ENCODE measurements at places on chromosomes 3 and 15.

DNA sequence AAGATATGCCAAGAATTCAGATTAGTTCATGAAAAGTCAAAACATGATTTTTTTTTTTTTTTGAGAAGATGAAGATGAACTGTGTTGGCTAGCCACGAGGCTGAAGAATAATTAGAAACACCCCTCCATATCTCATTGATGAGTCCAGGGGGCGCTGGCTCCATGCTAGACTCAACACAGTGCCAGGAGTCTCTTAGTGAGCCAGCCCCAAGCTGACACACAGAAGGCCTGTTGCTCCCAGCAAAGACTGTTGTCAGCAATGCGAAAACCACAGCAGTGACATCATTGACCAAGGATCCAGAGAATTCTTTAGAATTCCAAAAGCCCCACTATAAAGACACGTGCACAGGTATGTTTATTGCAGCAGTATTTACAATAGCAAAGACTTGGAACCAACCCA lies 185.2 kb downstream of the ANXA2 start:
- peaks cover 64% of the 10 kb centered on the region for H3K27me3 ChIP-seq
- no peak overlapping the region for H3K4me3 ChIP-seq
- no peak overlapping the region for H3K27ac ChIP-seq

DNA sequence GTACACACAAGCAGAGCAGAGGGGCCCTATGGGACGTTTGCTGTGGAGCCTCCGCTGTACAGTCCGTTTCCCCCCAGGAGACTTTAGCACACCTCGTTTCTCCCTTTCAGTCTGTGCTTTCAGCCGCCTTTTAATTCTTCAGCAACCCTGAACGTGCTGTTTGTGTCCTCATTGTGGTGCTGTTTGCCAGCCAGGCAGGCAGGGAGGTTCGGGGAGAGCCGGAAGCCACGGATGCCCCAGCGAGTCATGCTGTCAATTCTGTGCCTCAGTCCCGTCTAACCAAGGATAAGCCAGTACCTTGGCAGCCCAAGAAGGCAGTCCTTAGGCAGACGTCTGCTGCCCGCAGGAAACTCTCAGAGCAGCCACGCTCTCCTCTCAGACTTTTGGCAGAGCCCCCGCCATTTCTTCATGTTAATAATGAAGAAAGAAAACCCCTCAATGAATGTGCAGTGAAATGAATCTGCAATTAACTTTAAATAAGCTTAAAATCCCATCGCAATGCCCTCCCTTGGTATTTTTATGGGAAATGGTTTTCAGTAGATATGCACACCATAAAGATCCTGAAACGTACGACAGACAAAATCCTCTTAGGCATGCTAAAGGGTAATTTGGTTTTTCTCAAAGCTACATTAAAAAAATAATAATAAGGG lies 158.6 kb downstream of the UACA start:
- H3K4me3 ChIP-seq: no peak overlapping the region
- no peak overlapping the region for H3K27ac ChIP-seq
- H3K4me1 ChIP-seq: no peaks in the 10 kb centered on the region
- no peak for DNase-seq

- H3K4me3 ChIP-seq: no peak overlapping the region
- H3K36me3 ChIP-seq: no peaks in the 10 kb centered on the region
- H3K27me3 ChIP-seq: no peaks in the 10 kb centered on the region
- no peak for DNase-seq
- no peaks in the 10 kb centered on the region for H3K4me1 ChIP-seq
- H3K27ac ChIP-seq: no peak overlapping the region
Observed at GRCh38 chr3:29468187-29468586, 187.3 kb downstream of the RBMS3 start.

GRCh38 chr3:77038468-77038929 lies 1.4 kb upstream of the ROBO2 start:
- no peaks in the 10 kb centered on the region for H3K4me1 ChIP-seq
- no peak overlapping the region for H3K27ac ChIP-seq
- H3K4me3 ChIP-seq: no peak overlapping the region
- DNase-seq: no peak
- peaks cover 3% of the 10 kb centered on the region for H3K36me3 ChIP-seq

DNA sequence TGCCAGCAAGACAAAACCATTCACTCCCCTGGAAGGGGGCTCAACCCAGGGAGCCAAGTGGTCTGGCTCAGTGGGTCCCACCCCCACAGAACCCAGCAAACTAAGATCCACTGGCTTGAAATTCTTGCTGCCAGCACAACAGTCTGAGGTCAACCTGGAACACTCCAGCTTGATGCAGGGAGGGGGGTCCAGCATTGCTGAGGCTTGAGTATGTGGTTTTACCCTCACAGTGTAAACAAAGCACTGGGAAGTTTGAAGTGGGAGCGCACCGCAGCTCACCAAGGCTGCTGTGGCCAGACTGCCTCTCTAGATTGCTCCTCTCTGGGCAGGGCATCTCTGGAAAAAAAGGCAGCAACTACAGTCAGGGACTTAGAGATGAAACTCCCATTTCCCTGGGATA lies 81.7 kb downstream of the MSL2 start:
- H3K27ac ChIP-seq: no peak overlapping the region
- no peak for DNase-seq
- no peak overlapping the region for H3K4me3 ChIP-seq

DNA sequence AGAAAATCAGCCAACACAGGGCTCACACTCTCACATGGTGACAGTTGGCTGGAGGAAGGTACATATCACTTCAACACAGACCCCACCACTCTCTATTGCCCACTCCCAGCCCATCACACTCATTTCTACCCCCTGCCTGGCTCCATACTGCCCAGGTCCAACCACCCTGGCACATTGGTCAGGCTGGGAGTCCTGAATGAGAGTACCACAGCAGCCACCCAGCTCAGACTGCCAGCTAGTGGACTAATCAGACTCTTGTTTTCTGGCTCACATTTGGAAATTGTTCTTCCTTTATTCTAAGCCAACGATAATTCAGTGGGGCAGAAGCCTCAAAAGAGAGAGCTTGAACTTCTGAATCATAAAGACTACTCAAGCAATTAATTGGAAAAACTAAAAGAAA lies 20.0 kb downstream of the MRPL46 start:
- no peak overlapping the region for H3K27ac ChIP-seq
- peaks cover 4% of the 10 kb centered on the region for H3K4me1 ChIP-seq
- H3K27me3 ChIP-seq: peaks cover 26% of the 10 kb centered on the region
- no peaks in the 10 kb centered on the region for H3K36me3 ChIP-seq
- DNase-seq: no peak
- H3K4me3 ChIP-seq: no peak overlapping the region

DNA sequence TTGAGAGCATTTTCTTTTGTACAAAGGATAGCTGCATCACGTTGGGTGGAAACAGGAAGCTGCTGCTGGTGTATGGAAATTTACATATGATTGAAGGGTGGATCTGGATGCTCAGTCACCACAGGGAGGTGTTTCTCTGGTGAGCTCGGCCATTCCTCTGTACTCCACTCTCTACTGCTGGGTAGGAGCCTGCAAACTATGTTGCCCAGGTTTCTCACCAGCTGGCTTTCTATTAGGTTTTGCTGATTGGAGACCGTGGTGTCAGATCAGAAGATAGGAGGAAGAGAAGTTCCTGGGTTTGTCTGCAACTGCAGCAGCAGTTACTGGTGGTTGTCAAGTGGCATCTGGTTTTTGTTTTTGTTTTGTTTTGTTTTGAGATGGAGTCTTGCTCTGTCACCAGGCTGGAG lies 61.7 kb downstream of the TAMM41 start:
- peaks cover 14% of the 10 kb centered on the region for H3K36me3 ChIP-seq
- no peaks in the 10 kb centered on the region for H3K27me3 ChIP-seq
- peak overlapping the region; percentile 95 for H3K27ac ChIP-seq
- no peak for DNase-seq
- H3K4me3 ChIP-seq: peak overlapping the region; percentile 73
- peaks cover 6% of the 10 kb centered on the region for H3K4me1 ChIP-seq

GRCh38 chr3:167772992-167773391 lies 37.5 kb downstream of the SERPINI1 start:
- H3K36me3 ChIP-seq: no peaks in the 10 kb centered on the region
- H3K4me1 ChIP-seq: peaks cover 4% of the 10 kb centered on the region
- H3K27ac ChIP-seq: peak overlapping the region; percentile 11
- H3K27me3 ChIP-seq: no peaks in the 10 kb centered on the region
- no peak overlapping the region for H3K4me3 ChIP-seq
- no peak for DNase-seq

- no peak overlapping the region for H3K4me3 ChIP-seq
- no peak for DNase-seq
- H3K36me3 ChIP-seq: no peaks in the 10 kb centered on the region
- peaks cover 30% of the 10 kb centered on the region for H3K27me3 ChIP-seq
- H3K4me1 ChIP-seq: peaks cover 2% of the 10 kb centered on the region
- H3K27ac ChIP-seq: no peak overlapping the region
Observed at GRCh38 chr3:142915636-142916035, 26.8 kb upstream of the PCOLCE2 start.

- no peaks in the 10 kb centered on the region for H3K4me1 ChIP-seq
- H3K36me3 ChIP-seq: peaks cover 20% of the 10 kb centered on the region
- no peaks in the 10 kb centered on the region for H3K27me3 ChIP-seq
- no peak for DNase-seq
- H3K27ac ChIP-seq: no peak overlapping the region
- no peak overlapping the region for H3K4me3 ChIP-seq
Observed at GRCh38 chr3:33505027-33505426, 64.8 kb upstream of the UBP1 start.

- no peaks in the 10 kb centered on the region for H3K36me3 ChIP-seq
- H3K4me1 ChIP-seq: peaks cover 14% of the 10 kb centered on the region
- no peak for DNase-seq
- H3K27ac ChIP-seq: no peak overlapping the region
- no peaks in the 10 kb centered on the region for H3K27me3 ChIP-seq
Observed at GRCh38 chr3:8494327-8494726, 7.3 kb upstream of the LMCD1 start.

- no peaks in the 10 kb centered on the region for H3K27me3 ChIP-seq
- H3K36me3 ChIP-seq: no peaks in the 10 kb centered on the region
- H3K27ac ChIP-seq: no peak overlapping the region
- H3K4me3 ChIP-seq: no peak overlapping the region
- peaks cover 20% of the 10 kb centered on the region for H3K4me1 ChIP-seq
Observed at GRCh38 chr3:111236836-111237713, 165.5 kb downstream of the NECTIN3 start.

DNA sequence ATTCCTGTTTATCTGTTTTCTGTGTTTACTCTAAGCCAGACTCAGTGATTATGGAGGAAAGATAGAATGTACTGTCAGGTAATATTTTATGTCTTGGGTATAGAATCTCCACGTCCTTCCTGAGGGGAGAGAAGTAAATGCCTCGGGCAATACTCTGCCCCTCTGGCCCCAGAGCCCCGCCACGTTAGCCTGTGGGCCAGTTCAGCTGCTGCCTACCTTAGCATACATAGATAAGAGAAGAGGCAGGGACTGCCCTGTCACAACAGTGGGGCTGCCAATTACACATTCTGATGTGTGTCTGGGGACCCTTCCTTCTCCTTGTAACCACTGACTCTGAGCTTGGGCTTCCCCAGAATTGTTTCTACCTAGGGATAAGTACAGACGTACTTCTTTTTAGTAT lies 347.7 kb upstream of the ATP11B start:
- no peak overlapping the region for H3K4me3 ChIP-seq
- no peaks in the 10 kb centered on the region for H3K4me1 ChIP-seq
- DNase-seq: no peak

GRCh38 chr3:43055393-43055792 lies 50.5 kb downstream of the POMGNT2 start:
- H3K36me3 ChIP-seq: no peaks in the 10 kb centered on the region
- no peak overlapping the region for H3K4me3 ChIP-seq
- H3K27me3 ChIP-seq: peaks cover 8% of the 10 kb centered on the region
- no peak overlapping the region for H3K27ac ChIP-seq
- DNase-seq: no peak
- peaks cover 2% of the 10 kb centered on the region for H3K4me1 ChIP-seq

GRCh38 chr3:58353722-58354553 lies 21.2 kb downstream of the PXK start:
- no peaks in the 10 kb centered on the region for H3K27me3 ChIP-seq
- H3K27ac ChIP-seq: peak overlapping the region; percentile 93

GRCh38 chr3:63450634-63451363 lies 172.7 kb downstream of the SYNPR start:
- no peaks in the 10 kb centered on the region for H3K36me3 ChIP-seq
- DNase-seq: no peak
- no peak overlapping the region for H3K27ac ChIP-seq
- no peaks in the 10 kb centered on the region for H3K27me3 ChIP-seq
- no peak overlapping the region for H3K4me3 ChIP-seq
- no peaks in the 10 kb centered on the region for H3K4me1 ChIP-seq

- H3K4me3 ChIP-seq: peak overlapping the region; percentile 18
- peaks cover 42% of the 10 kb centered on the region for H3K36me3 ChIP-seq
- no peak overlapping the region for H3K27ac ChIP-seq
- peaks cover 40% of the 10 kb centered on the region for H3K4me1 ChIP-seq
- no peak for DNase-seq
Observed at GRCh38 chr3:15330031-15330596, 2.3 kb downstream of the SH3BP5 start.

DNA sequence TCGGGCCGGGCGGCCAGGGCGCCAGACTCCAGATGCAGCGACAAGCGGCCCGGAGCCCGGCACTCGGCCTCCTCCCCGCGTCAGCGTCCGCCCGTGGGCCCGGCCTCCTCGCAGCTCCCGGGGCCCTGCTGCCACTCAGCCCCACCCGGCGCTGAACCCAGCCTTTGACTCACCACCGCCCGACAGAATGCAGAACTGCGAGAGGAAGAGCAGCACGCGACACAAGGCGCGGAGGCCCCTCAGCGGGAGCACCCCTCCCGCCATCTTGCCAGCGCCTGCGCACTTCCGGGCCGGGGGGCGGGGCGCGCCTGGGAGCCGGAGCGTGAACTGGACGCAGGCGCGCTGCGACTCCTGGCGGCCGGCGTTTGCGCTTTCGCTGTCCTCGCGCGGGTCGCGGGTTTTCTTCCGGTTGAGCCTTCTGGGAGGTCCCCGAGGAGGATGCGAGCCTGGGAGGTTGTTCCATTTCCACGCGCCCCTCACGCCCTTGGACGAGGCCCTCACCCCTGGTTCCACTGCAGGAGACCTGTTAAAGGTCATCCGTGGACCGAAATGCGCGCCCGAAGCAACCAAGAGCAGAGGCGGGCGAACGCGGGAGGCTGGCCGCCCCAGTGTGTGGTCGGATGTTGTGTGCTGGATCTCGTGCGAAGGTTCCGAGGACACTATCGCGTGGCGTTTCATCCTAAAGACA lies at the start of gene TM2D3:
Gene TM2D3 (minus strand): TSS at position 284 of the 688 bp plus-strand sequence. CDS start 20 bp downstream, at position 264.
- peaks cover 51% of the 10 kb centered on the region for H3K36me3 ChIP-seq
- peak within 1 kb of the TSS; percentile 94 for H3K27ac ChIP-seq
- peaks cover 12% of the 10 kb centered on the region for H3K4me1 ChIP-seq
- H3K27me3 ChIP-seq: no peaks in the 10 kb centered on the region
- DNase-seq: peak; percentile 96
- H3K4me3 ChIP-seq: peak within 1 kb of the TSS; percentile 90

DNA sequence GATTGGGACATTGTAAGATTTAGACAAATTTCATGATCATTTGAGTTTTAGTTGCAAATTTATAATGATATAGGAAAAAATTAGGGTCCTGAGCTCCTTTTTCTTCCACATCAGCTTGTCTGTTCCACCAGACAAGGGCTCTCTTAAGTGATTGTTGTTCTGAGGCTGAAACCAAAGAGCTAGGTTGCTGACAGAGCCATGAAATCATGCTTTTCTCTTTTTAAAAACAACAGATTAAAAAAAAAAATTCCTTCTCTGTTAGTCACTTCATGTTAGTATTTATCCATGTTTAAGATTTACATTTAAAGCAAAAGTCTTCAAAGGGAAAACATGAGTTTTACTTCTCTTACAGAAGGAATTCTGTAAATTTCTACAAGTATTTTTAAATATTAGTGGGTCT lies 56.8 kb downstream of the ATP2C1 start:
- H3K27ac ChIP-seq: peak overlapping the region; percentile 90
- peaks cover 8% of the 10 kb centered on the region for H3K4me1 ChIP-seq
- no peaks in the 10 kb centered on the region for H3K27me3 ChIP-seq
- H3K36me3 ChIP-seq: peaks cover 28% of the 10 kb centered on the region

- no peak overlapping the region for H3K4me3 ChIP-seq
- H3K27me3 ChIP-seq: no peaks in the 10 kb centered on the region
- H3K36me3 ChIP-seq: no peaks in the 10 kb centered on the region
- H3K27ac ChIP-seq: peak overlapping the region; percentile 5
- no peaks in the 10 kb centered on the region for H3K4me1 ChIP-seq
Observed at GRCh38 chr3:44412365-44412764, 65.1 kb downstream of the ZNF445 start.
